ENCODE measurements at places on chromosomes 7 and 10. TPM values are rescaled to one million over a fixed set of nuclear protein-coding genes. Genes with fewer than 3 reads are reported as not detected.

DNA sequence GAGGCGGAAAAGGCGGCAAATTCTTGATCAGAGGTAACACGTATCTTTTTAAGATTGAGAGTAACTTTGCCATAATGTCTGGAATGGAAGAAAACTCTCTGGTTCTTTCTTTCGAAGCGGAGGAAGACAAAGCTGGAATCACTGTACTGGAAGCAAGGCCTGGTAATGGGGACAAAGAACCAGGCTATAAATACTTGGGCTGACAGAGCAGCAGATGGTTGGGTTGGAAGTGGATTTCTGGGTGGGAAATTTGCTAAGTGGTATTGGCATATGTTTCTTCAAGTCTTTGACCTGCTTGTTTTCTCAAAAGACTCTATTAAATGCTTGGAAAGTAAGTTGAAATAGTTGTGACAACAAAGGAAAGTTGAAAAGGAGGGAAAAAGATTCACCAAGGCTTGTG, 87.3 kb upstream of the SFMBT2 start:
- DNase-seq, result no peak

GRCh38 chr10:792792-793100, 103.3 kb upstream of the DIP2C start:
- DNase-seq, result peak; percentile 24

DNA sequence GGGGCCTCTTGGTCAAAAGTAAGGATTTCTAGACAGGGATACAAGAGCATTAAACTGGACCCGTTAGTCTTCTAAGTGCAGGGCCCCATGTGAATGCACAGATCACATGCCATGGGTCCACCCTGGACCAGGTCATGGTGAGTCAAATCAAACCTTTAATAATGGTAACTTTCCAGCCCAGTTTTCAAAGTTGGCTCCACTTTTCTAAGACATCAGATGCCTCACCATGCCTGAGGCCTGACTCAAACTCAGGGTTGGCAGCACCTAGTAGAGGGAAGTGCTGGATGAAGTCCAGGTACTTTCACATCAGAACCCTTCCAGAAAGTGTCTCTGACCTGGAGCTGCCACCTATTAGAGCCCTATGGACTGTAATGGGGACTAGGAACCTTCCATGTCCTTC, 9.7 kb upstream of the SMIM30 start:
- no peak for DNase-seq

Gene VWDE
- polyA plus RNA-seq, result 0.03 TPM

GRCh38 chr10:127848226-127848625, 44.5 kb downstream of the CLRN3 start:
- DNase-seq, result no peak

Gene IFIT3
- polyA plus RNA-seq, result 4.0 TPM

Measured in SK-N-SH (cell line).